ENCODE measurements at places on chromosomes 7 and 10. TPM values are rescaled to one million over a fixed set of nuclear protein-coding genes. Genes with fewer than 3 reads are reported as not detected.

CDNF gene
- polyA plus RNA-seq, result 2.6 TPM

GRCh38 chr10:25959540-25960232 is 25.7 kb downstream of the MYO3A start:
- no peak for DNase-seq

DNA sequence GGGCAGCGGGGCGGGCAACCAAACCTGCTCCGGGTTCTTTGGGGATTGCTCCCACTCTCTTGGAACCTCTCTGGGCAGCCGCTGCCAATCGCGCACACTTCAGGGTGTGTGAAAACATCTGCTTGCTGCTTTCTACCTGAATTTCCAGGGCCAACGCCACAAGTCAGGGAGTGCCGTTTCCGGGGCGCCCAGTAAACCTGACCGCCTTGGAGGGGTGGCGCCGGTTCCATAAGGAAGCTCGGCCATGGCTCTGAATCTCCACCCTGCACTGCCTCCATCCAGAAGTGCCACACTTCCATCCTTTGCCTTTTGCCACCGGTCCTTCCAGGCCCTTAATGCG is 679 bp upstream of the AFAP1L2 start:
- DNase-seq, result no peak

DNA sequence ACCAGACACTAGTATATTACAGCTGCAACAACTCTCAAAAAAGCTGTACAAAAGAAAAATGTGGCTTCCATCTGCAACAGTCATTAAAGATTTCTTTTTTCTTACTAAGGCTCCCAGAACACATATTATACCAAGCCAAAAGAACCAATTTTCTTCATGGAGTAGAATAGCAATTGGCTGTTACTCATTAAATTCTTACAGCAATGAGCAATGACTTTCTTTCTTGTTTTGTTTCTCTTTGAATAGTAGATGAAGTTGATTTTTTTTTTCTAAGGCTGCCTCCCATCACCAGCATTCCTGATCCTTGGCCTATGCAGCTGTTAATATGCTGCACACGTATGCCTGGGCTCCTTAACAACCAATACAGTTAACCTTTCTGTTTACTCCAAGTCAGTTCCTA is 36.6 kb upstream of the SPOCK2 start:
- DNase-seq, result peak; percentile 44

GIMAP8 gene
- 7.6 TPM for polyA plus RNA-seq

DNA sequence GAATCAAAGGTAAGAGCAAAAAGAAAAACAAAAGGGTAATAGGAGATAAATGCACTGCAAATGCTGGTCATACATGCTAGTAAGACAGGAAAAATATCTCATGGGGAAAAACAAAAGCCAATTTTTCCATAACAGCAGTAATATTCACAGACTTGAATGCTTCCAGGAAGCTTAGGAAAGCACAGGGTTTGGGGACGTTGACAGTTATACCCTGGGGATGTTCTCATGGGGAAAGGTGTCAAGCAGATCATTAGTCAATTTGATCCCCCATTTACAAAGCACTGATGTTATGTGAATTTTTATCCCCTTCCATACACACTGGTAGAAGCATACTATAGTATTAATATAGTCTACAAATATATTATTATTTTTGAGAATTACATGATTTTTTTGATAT is 232.7 kb downstream of the SORCS1 start:
- peak; percentile 14 for DNase-seq

GATA3 gene
- polyA plus RNA-seq, result 14.3 TPM

CPA2 gene
- polyA plus RNA-seq, result 0.25 TPM

DNA sequence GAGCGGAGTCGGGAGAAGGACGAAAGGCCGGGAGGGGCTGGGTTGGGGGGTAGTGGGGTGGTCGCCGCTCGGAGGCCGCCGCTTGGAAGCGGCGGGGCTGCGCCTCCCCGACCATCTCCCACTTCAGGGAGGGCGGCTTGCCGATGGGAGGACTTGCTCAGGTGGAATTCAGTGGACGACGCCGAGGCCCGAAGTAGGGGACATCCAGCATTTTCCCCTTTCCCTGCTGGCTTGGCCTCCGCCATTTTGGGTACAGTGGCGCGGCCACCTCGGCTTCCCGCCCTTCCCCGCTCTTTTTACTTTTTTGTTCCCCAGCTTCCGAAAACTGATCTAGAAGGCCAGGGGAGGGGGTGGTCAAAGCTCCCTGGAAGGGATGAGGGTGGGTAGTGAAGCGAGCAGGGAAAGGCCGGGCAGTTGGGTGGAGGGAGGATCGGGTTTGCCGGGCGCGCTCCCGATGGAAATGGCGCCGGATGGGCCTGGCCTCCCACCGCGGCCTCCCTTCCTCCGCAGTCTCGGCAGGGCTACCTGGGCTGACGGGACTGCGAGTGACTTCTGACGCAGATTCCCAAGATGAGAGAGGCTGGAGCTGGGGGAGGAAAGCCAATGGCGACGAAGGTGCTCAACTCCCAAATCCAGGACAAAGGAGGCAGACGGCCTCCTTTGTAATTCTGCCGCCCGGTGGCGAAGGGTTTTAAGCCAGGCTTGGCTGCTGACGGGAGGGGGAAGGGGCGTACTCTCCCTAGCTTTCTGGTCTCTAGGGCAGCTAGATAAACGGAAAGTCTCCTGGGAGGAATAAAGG is at the start of gene PBLD:
Gene PBLD (minus strand): TSS at position 670 of the 799 bp plus-strand sequence. CDS start 26,084 bp downstream, outside the sequence.
- DNase-seq, result peak; percentile 95

GRCh38 chr10:76558586-76558985 is 1079.0 kb downstream of the KCNMA1 start:
- no peak for DNase-seq

GRCh38 chr10:103888113-103888841 is 29.7 kb downstream of the STN1 start:
- DNase-seq, result peak; percentile 88

DNA sequence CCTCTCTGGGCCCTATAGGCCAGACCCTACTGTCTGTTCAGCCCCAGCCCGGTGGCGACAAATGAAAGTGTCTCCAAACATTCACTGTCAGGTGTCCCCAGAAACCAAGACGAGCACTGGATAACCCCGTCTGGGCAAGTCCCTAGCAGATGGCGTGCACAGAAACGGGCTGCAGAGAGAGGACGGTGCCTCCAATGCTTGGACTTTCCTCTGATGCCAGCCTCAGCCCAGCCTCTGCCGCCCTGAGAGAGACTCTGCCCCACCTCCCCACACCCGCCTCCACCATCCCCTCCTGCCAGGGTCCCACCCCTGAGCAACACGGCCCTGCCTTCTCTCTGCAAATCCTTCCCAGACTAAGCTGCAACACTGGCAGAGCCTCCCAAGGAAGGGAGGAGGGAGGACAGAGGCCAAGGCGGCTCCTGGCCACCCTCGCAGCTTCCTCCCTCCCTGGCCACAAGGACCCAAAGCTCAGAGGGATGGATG is 7.4 kb upstream of the LFNG start:
- no peak for DNase-seq

THAP5 gene
- polyA plus RNA-seq, result 25.0 TPM

PIK3CG gene
- 1.8 TPM for polyA plus RNA-seq

GRCh38 chr10:60069311-60069710 is 163.0 kb upstream of the CCDC6 start:
- no peak for DNase-seq

DNA sequence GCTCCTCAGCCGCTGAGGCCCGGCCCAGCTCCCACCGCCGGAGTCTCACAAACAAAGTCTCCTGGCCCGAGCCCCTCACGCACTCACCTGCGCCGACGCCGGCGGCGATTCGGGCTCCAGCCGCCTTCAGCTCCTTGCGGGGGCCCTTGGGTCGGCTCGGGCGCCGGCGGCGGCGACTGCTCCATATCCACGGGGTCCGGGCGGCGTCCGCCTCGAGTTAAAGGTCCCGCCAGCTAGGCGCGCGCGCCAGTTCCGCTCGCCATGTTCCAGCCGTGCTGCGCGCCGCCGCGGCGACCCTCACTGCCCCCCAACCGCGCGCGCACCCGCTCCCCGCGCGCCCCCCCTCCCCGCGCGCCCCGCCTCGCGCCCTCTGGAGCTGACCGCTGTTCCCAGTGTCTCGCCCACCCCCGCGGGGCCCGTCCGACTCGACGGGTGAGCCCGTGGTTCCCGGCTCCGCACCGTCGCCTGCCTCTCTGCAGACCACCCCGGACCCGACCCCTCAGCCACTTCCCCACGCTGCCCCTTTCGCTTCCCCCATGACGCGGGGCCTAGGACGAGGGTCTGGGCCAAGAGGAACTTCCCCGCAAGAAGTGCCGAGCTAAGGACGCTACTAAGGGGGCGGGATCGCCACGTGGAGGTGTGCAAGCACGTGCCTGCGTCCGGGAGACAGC is 396.1 kb downstream of the ZNF33B start:
- no peak for DNase-seq

GRCh38 chr7:2886900-2887299 is 42.8 kb upstream of the GNA12 start:
- DNase-seq, result peak; percentile 52

DNA sequence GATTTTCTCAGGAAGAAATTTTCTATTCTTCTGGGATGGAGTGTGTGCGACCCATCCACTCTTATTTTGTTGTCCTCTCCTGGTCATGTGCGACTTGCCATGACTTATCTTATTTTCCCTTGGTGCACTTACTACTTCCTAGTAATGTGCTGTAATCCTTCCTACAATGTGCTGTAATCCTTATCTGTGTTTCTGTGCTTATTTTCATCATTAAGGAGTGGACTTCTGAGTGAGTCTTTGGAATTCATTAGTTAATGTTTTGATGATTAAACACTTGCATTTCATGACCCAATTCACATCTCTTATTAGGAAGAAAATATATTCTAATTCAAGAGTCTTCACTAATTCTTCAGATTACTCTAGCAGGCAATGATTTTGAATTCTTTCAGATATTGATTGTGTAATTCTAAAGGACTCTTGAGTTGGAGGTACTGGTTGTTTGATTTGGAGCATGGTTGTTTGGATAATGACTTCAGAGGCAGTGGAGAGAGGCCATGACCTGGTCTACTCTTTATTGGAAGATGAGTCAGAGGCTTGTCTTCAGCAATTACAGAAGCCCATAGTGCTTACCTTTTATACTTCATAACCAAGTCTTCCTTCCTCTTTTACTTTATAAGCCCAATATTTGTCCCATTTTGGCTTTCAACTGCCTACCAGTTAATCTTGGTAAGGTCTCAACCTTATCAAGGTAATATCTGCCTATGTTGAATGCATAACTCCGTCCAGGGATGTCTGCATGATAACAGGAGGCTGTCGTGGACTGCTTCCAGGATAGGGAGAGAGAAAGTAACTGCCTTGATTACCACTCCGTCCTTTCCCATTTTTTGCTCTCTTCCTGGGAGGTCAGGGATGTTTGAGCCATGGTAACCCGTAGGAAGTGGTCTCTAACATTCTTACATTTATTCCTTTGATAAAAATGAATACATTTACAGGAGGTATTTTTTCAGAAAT is 278.3 kb upstream of the SP8 start:
- no peak for DNase-seq

DNA sequence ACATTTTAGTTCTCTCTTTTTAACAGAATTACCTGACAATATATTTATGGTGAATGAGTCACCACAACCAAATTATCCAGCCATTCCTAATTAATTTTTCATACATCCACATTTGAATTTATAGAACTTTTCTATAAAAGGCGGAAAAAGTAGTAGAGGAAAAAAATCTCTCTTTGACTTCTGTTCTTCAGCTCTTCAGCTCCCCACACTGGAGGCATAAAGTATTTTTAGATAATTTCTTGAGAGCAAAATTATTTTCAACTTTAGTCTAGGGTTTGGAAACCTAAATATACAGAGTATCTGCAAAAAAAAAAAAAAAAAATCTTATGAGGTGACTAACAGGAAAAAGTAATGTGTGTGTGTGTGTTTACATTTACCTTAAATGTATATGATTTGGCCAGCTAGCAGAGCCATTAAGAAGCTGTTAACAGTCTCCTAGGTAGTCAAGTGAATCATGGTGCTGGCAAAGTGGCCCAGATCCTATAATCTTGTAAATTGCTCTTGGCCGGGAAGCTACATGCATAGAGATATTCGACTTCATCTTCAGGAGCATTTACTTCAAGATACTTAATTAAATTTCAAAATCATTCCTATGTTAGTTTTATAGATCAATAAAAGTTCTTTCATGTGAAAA is 383.1 kb upstream of the STEAP1 start:
- no peak for DNase-seq

- no peak for DNase-seq
Measured at GRCh38 chr7:24034251-24034650, 249.7 kb upstream of the NPY start.

DNA sequence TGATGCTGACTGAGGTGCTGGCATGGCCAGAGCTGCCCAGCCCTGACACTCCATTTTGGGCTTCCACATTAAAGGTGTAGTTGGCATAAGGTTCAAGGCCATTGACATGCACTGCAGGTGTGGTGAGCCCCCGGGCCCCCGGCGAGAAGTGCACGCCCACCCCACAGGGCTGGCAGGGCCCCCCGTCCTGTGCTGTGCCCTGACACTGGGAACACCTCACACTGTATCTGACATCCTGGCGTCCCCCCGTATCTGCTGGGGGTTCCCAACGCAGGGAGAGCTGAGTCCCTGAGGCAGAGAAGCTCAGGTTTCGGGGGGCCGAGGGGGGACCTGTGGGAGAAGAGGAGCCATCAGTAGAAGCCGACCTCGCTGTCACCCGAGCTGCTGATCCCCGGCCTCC is 10.0 kb downstream of the EPHA1 start:
- DNase-seq, result no peak

PTPRN2 gene
- 2.0 TPM for polyA plus RNA-seq

DNA sequence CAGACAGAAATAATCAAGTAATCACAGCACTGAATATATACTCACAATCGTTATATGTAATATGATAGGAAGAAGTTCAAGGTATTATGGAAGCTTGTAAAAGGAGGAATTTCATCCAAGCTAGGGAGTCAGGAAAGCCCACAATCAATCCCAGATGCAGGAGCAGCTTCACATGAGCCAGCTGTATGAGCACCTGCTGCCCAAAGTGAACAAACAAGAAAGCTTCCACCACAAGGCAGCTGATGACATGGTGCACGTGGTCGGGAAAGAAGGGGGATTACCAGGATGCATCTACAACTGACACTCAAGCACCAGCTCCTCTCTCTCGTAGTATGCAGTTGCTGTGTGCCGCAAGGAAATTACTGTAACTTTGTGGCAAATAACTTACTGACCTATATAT is 225.2 kb downstream of the XPNPEP1 start:
- DNase-seq, result no peak

IDE gene
- polyA plus RNA-seq, result 13.4 TPM

- DNase-seq, result no peak
Measured at GRCh38 chr7:112942981-112943380, 143.6 kb downstream of the GPR85 start.

DNA sequence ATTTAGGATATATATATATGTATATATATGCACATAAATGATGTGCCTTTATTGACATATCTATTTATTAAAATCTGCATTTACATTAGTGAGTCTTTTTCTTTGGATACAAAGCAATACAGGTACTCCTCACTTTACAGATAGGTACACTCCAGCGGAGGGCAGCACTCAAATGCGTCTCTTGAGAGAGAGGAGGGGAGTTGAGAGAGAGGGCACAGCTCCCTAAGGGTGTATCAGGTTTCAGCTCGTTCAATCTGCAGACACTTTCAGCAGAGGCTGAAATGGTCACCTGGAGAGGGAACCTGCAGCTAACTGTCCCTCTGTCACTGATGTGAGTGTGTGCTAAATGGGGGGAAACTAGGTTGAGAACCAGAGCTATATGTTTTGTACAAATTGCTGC is 21.5 kb downstream of the C10orf53 start:
- DNase-seq, result no peak

- DNase-seq, result no peak
Measured at GRCh38 chr10:119663866-119664698, 12.9 kb downstream of the BAG3 start.

ASAH2 gene
- polyA plus RNA-seq, result 1.9 TPM

Data from muscle of back (tissue), 13 donors.